ENCODE measurements at places on chromosomes 7 and 10.

DNA sequence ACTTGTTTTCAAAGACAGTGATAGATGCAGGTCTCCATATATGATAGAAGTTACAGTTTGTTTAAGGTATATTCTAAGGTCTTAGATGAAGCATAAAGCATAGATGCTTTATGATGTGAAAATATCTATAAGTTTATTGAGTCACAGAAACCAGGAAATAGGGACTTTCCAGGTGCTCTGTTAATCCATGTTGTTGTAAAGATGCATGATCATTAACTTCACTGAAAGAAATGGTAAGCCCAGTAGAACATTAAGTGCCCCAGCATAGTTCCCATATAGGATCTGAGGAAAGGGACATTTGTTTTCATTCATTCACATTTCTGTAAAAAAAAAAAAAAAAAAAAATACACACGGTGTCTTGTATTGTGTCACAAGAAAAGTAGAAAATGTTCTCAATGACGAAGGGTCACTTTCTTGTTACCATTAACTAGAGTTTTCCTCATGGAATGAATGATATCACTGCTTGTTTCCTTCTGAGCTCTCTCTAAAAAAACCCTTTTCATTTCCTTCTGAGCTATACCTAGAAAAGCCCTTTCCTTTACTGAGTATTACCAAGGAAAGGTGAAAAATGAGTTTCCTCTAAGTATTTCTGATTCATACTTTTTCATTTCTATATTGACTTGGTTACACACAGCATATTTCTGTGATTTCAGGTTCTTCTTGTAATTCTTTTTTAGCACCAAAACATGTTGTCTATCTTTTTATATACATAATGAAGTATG is 105.2 kb downstream of the MACC1 start:
- no peak for DNase-seq

- no peak for DNase-seq
Measured at GRCh38 chr10:101850749-101851148, 7.1 kb upstream of the KCNIP2 start.

DNA sequence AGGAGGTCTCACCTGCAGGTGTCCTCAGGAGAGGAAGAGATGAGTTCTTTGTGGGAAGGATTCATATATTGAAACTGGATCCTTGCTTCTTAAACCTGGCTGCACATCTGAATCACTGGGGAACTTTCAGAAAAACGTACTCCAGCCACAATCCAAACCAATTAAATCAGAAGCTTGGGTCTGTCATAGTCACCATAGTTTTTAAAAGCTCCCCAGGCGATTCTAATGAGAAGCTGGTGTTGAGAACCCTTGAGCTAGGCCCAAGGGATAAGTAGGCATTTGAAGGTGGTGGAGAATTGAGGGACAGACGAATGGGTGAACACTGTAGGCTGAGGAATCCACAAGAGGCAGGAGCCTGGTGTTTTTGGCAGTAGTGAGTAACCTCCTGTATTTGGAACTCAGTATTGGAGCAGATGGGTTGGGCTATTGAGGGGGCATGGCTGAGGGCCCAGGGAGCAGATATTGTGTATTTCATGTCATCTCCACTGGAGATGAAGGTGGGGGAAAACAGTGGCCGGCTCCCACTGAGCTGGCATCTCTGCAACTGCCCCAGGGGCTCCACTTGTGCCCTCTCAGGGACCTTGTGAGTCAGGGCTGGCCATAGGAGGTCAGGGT is 14.5 kb downstream of the ADCYAP1R1 start:
- DNase-seq, result no peak

- no peak for DNase-seq
Measured at GRCh38 chr7:136326045-136326609, 349.0 kb upstream of the MTPN start.

- DNase-seq, result no peak
Measured at GRCh38 chr10:62037166-62037831, 135.8 kb downstream of the ARID5B start.

DNA sequence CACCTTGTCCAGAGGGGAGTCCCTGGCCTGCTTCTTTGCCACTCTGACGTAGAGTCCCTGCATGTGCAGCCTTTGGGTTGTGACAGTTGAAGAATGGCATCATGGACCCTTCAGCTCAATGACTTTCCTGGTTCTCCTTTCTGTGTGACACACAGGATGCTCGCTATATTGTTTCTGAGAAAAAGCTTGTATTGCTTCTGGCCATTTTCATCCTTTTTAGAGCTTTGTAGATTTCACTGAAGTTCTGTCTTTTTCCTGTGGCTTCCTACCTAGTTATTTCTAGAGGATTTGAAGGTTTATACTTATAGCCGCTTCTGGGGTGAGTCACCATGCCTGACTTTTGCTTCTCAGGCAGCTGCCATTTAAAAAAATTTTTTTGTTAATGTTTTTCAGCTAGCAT is 27.0 kb downstream of the SND1 start:
- no peak for DNase-seq

DNA sequence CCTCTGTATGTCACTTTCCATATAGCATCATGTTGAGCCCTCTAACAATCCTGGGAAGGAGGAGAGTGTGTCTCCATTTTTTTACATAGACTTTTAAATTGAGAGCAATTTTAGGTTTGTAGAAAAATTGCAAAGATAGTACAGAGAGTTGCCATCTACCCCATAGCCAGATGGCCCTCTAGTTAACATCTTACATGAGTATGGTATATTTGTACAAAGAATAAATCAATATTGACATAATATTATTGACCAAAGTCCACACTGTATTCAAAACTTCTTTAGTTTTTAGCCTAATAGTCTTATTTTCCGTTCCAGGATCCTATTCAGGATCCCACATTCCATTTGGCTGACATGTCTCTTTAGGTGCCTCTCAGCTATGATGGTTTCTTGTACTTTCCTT is 274.6 kb upstream of the PLPP4 start:
- no peak for DNase-seq

- no peak for DNase-seq
Measured at GRCh38 chr7:29352041-29352440, 157.5 kb downstream of the CHN2 start.

GRCh38 chr7:81769891-81770727 is at the start of gene HGF:
TSS of gene HGF (minus strand) at chr7:81770047. CDS start at chr7:81769971, 76 bp downstream.
- DNase-seq, result no peak

- DNase-seq, result no peak
Measured at GRCh38 chr7:44218418-44219201, 17.8 kb downstream of the YKT6 start.

DNA sequence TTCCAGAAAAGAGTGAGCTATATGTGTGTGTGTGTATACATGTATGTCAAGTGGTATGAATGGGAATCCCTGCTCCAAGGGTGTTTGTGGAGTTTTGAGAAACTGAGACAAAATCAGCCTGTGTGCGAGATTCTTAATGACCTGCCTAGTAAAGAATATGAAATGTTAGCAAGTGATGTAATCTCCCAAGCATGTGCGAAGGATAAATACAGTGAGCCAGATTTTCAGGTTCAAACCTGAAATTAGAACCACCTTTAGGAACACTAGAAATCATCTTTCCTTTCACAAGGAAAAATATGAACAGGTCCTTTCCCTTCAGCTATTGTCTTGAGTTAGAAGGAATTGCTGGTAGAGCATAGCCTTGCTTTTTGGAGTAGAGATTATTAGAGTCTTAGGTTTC is 457.6 kb downstream of the LRMDA start:
- no peak for DNase-seq

DNA sequence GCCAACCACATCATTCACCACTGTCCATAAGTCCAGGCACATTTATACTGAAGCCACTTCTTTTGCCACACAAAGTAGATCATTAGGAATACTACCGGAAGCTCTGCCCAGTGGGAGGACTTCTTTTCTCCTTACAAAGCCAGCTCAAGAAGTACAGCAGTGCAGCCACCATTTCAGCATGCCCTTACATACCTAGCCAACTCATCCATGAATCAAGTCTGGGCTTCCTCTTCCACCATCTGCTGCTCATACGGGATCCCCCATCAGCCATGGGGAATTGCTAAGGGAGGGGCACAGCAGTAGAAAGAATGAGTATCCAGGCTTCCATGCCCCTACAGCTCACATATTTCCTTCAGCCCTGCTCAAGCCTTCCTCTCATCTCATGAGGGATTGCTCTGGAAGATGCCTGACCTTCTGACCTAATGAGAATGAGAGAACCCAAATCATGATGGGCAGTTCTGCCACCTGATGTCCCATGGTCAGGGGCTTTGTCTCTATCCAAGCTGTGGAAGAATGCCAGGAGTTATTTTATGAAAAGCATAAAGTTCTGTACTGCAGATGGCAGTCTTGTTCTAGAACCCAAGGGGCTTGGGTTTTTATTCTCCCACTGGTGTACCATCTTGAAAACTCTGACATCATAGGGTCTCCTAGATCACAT is 39.5 kb downstream of the ACSM6 start:
- no peak for DNase-seq

DNA sequence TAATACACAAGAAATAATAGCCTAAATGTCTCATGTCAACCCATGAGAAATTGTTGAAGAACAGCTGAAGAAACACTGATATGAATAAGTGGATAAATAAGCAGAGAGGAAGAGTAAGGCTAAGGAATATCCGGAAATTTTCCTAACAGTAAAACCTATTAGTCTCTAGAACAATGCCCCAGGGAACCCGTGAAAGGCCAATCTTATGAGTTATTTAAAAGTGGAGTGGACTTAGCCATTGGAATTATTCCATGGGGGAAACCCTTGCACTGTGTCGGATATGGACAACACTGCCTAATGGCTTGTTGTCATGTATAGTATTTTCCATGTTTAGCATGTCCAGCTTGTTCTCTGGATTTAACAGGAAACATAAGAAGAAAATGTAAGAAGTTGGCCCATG is 217.2 kb upstream of the PLXNA4 start:
- DNase-seq, result no peak

- no peak for DNase-seq
Measured at GRCh38 chr7:157438121-157439025, 101.6 kb downstream of the DNAJB6 start.

DNA sequence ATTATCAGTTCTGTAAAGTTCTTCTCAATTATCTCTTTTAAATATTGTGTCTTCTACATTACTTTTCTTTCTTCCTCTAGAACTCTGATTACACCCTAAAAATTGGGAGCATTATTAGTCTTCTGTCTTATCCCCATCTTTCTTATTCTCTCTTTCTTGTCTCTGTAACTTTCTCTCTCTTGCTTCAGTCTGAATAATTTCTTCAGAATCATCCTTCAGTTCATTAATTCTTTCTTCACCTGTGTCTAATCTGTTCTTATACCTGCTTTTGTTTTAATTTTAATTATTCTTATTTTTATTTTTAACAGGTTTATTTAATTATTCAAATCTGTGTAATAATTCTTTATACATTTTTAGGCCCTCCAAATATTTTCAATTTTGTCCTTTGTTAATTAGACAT is 114.3 kb downstream of the GATA3 start:
- no peak for DNase-seq

GRCh38 chr10:17021656-17022465 is 107.8 kb downstream of the CUBN start:
- DNase-seq, result no peak

DNA sequence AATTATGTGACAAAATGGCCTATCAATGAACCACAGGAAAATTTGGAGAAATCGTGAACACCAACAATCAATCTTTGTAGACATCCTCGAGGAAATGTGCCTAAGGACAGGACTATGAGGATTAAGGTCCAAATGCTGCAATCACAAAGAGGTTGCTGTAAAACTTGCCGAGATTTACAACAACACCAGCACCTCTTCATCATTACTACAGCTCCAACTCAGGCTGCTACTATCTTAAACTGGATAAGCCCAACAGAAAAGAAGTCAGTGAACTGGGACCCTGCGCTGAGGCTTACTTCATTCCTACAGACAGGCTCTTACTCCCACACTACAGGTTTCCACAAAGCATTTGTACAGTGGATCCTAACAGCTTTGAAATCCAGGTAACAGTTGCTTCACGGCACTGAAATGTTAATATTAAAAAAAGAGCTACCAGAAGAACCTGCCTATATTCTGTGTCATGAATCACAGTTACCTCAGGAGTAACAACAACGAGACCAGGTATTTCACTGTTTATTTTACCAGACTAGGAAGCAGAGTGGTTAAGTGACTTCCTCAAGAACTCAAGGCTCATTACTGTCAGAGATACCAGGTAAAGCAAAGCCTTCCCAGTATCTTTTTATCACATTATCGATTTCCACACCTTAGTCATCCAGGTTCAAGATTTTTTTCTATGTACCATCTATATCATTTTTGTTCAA is 23.9 kb downstream of the CACUL1 start:
- DNase-seq, result no peak

DNA sequence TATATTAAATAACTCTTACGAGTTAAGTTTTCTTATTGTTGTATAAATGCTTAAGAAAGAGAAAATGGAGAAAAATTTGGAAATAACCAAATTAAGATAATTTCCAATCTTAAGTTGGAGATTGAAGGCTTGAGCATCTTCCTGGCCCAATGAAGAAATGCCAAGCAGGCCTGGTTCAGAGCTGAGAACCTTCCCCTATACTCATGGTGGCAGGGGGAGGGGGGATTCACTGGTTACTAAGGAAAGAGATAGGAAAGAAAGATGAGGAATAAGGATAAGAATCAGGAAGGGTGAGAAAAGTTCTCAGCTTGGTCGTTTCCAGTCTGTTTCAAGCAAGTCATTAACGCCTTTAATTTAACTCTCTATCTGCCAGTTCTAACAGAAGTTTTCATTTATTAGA is 166.2 kb downstream of the AVL9 start:
- no peak for DNase-seq
